Substantia nigra (tissue), 51 donors: ENCODE measurements at places on chromosomes 12 and 14.
A peak's percentile ranks its signal among the peaks of the same experiment; 100 is the strongest.

DNA sequence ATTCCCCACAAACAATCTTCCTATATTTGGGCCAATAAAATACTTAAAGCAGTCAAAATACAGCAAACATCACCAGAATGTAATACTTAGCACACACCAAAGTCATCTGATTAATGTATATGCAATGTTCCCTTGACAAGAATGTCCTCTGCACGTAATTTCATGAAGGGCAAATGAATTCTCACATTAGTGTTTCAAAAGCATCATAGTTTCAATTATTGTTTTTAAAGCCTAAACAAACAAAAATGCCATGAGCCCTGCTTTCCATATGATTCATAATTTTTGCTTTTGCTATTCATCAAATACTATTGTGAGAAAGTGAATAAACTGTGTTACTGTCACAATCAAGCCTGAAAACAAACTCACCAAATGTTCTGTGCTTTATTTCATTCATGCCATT, 156.0 kb downstream of the EPS8 start:
- DNase-seq = no peak

DNA sequence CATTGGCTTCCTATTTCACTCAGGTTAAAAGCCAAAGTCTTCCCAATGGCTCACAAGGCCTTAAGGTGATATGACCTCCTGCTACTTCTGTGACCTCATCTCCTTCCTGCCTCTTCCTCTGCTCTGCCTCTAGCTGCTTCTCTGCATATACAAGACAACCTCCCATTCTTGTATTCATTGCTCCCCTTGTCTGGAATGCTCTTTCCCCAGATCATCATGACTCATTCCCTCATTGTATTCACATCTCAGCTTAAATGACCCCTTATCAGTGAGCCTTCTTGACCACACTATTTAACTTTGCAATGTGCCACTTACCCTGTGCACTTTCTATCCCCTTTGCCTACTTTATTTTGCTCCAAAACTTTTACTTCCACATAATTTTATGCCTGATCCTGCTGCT, 90.2 kb downstream of the PPP1R12A start:
- DNase-seq = no peak

GRCh38 chr14:96953087-96953874, 156.1 kb downstream of the VRK1 start:
- no peak for DNase-seq

DNA sequence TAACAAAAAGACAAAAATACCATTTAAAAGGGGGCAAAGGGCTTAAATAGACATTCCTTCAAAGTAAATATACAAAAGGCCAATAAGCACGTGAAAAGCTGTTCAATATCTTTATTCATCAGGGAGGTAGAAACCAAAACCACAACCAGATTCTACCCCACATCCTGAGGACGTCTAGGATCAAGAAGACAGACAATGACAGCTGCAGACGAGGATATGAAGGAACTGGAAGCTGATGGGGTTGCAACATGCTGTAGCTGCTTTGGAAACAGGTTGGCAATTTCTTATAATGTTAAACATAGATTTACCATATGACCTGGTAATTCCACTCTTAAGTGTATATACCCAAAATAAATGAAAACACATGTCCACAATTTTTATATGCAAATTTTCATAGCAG, 85.1 kb upstream of the C14orf180 start:
- no peak for DNase-seq

GRCh38 chr12:89657066-89657465, 51.6 kb downstream of the ATP2B1 start:
- DNase-seq = no peak

- DNase-seq = no peak
Observed at GRCh38 chr12:106945261-106945851, 10.4 kb upstream of the TMEM263 start.

- no peak for DNase-seq
Observed at GRCh38 chr12:79601908-79602307, 88.9 kb downstream of the PAWR start.

DNA sequence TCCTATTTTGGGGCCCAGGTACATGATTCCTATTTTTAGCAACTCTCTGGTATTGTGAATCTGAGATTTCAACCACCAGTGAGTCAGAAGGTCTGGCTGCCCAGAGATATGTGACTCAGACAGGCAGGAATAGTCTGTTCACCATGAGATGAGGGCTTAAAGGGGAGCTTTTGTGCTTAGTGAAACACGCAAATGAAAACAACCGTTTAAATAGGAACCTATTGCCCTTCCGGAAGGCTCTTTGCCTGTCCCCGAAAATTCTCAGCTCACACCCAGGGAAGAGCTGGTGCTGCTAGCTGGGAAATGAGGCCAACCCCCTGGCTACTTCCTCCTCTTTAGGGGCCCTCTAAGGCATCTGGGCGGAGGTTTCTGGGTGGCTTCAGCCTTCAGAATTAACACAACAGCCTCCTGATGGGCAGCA, 283.6 kb downstream of the CACNA1C start:
- no peak for DNase-seq

DNA sequence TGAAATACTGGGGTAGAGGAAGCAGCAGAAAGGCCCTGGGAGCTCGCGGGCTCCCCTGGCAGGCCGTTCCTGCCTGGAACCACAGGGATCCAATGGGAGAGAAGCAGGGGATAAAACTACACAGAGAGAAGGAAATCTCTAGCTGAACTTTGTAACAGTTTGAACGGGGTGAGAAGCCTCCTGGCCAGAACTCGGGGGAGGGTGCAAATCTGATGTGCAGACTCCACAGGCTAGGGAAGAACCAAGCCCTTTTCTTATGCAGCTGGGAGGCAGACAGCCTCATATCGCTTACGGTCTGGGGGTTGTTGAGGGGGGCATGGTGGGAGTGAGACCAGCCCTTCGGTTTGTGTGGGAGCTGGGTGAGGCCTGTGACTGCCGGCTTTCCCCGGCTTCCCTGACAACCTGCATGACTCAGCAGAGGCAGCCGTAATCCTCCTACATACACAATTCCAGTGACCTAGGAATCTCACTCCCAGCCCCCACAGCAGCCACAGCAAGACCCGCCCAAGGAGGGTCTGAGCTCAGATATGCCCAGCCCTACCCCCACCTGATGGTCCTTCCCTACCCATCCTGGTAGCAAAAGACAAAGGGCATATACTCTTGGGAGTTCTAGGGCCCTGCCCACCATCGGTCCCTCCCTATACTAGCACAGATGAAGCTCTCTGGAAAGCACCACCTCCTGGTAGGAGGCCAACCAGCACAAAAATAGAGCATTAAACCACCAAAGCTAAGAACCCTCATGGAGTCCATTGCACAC, 143.0 kb downstream of the TMTC1 start:
- DNase-seq = no peak

- no peak for DNase-seq
Observed at GRCh38 chr14:79044894-79045624, 874.9 kb downstream of the NRXN3 start.

DNA sequence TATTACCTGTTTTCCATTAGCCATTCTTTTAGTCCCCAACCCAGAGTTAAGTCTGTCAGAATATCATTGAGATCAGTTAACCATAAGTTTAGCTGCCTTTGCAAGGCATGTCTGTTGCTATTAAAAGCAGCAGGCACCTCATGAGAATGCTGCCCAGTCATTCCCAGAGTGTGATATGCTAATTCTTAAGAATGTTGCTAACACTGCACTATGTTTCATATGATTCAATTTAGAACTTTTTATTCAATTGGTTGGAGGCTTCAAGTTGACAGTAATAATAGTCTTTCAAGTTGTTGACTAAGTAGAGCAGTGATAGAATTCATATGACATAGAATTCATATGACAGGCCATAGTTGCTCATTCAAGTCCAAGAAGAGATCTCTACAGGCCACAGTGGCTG, 292.3 kb downstream of the FUT8 start:
- DNase-seq = no peak

- DNase-seq = no peak
Observed at GRCh38 chr12:2776129-2776806, 18.5 kb upstream of the FKBP4 start.

DNA sequence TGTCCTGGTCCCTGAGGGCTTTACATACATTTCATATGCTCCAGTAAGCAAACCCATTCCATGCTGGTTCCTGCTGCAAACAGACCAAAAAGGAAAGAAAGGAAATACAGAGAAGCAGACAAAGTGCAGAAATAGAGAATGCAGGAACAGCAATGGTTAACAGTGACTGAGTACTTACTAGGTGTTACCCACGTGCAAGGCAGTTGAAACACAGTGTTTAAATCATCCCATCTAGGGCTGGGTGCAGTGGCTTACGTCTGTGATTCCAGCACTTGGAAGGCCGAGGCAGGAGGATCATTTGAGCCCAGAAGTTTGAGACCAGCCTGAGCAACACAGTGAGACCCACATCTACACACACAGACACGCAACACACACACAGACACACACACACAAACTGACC, 21.2 kb upstream of the NINJ2 start:
- no peak for DNase-seq

GRCh38 chr14:94486883-94487282, 10.9 kb upstream of the SERPINA9 start:
- DNase-seq = no peak

DNA sequence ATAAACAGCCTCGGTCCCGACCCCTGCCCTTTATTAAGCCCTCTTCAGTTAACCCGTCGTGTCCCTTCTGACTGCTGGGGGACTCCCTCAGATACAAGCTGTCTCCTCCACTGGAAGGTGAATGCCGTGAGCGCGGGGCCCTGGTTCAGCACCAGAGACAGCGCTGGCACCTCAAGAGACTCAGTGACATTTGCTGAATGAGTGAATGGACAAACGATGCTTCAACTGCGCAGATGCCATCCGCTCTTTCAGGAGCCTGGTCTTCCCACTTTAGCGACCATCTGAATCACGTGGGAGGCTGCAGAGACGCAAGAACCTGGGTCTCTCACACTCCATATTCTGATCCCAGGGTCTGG, 92.6 kb upstream of the SFSWAP start:
- no peak for DNase-seq

DNA sequence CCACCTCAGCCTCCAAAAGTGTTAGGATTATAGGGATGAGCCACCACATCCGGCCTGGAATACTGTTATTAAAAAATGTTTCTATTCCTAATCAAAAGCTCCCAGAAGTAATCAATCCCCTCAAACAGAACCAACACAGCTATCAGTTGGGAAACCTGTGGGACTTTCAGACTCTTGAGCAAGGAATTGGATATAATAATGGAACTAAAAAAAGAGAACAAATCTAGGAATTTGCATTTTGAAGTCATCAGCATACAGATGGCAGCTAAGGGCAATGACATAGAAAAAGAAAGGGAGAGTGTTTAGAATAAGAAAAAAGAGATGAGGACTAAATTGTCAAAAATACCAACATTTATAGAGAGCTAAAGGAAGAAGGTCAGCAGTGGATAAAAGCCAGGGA, 54.7 kb upstream of the AMN1 start:
- no peak for DNase-seq

GRCh38 chr14:91875525-91876286, 8.4 kb upstream of the TC2N start:
- DNase-seq = no peak

GRCh38 chr12:96136161-96136560, 58.0 kb upstream of the ELK3 start:
- DNase-seq = no peak

- DNase-seq = peak; percentile 30
Observed at GRCh38 chr14:72743626-72744025, 150.3 kb downstream of the DPF3 start.

DNA sequence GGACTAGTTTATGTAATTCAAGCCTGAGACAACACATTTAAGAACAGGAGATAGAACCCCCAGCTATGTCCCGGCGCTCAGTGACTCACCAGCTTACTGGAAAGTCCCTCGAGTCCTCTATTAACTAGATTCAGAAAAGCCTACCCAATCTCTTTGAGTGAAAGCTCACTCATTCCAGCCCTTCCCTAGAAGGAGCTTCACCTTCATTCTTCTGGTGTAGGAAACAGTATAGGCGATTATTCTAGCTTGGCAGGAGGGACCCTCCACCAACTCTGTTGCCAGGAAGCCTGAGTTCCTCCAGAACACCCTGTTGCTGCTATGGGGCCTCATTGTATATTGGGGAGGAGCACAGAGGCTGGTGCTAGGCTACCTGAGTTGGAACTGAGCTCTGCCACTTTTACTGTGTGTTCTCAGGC, 57.2 kb upstream of the AEBP2 start:
- DNase-seq = no peak

DNA sequence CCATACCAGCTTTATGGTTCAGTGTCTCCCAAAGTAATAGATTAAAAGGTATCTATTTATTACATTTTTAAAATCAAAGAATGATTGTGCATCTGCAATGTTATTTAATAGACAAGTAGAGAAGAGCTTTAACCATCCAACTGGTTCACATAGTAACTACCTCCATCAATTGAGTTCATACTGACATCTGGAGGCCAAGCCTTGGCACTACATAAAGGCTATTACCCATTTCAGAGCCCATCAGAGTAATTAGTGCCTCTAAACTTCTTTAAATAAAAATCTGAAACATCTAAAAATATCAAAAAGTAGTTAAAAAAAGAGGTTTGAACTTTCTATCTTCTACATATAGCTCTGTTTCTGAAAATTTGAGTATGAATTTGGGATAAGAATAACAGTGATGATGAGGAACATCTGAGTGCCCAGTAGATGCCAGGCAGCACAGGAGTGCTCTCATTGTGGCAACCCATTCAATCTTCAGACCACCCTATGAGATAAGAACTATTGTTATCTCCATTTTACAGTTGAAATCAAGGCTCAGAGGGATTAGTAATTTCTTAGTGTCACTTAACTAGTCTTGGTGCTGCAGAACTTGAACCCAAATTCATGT, 132.9 kb upstream of the DAAM1 start:
- no peak for DNase-seq

DNA sequence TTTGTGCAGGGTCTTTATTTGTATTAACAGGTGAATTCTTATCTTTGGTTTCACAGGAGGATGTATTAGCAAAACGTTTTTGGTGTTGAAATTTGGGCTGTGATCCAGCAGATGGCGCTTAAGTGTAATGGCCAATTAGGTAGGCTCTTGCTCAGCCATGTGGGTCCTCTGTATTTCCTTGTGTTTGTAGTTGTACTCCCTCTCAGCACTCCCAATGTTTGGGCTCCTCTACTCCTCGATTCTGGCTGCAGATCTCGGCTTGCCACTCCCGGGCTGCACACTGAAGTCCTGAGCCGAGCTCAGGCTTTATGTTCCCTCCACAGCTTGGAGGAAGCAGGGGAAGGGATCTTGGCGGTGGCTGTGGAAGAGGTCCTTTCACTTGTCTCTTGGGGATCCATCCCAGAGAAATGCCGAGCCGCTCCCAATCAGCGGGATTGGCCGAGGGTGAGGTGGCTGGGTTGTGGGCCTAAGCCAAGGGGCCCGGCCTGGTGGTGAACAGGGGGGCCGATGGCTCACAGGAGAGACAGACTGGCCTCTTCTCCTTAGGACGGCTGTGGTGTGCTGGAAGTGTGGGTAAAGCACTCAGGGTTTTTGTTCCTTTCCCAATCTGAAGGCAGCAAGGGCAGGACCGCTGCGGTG, 133.7 kb downstream of the AEBP2 start:
- DNase-seq = no peak
